ENCODE measurements at places on chromosomes 7 and 10.

- DNase-seq, result no peak
These were observed 1.2 kb upstream of the ADD3 start for GRCh38 chr10:110006358-110007160.

GRCh38 chr7:82926477-82926876 lies 236.2 kb downstream of the PCLO start:
- DNase-seq, result no peak

- DNase-seq, result no peak
These were observed 662 bp downstream of the DNAJC2 start for GRCh38 chr7:103343758-103344452.

- no peak for DNase-seq
These were observed 115.5 kb downstream of the PHTF2 start for GRCh38 chr7:77913977-77914607.

GRCh38 chr10:80436446-80437098 lies 17.5 kb upstream of the TSPAN14 start:
- no peak for DNase-seq

GRCh38 chr7:113371416-113372043 lies 253.2 kb upstream of the SMIM30 start:
- DNase-seq, result no peak

GRCh38 chr7:1947586-1948217 lies 277.6 kb downstream of the ELFN1 start:
- no peak for DNase-seq

DNA sequence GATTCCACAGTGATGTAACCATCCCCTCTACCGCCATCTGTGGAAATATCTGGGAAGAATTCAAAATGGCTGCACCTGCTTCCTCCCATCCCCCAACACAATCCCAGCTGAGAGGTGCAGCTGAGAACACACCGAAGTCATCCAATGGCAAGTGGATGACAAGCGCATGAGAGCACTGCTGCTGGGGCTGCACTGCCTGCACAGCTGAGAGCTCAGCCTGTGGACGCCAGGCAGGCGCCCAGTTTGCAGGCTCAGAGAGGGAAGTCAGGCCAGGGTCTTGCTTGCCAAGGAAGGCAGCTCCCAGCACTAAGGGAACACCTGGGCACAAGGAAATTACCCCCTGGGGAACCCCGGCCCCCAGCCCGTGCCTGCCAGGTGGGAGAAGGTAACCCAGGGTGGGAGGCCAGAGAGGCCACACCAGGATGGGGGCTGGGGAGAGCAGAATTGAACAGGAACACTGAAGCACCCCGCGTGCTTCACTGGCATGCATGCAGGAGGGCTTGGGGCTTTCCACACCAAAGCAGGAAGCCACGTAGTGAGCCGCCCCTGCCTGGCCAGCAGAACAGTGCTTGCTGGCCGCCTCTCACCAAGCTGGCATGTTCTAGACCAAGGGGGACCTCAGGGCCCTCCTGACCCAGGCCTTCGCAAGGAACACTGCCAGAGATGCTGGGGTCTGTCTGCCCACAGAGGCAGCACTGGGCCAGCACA lies 46.2 kb downstream of the FAM53B start:
- peak; percentile 84 for DNase-seq

- no peak for DNase-seq
These were observed 21.7 kb upstream of the MCM10 start for GRCh38 chr10:13139676-13140075.

DNA sequence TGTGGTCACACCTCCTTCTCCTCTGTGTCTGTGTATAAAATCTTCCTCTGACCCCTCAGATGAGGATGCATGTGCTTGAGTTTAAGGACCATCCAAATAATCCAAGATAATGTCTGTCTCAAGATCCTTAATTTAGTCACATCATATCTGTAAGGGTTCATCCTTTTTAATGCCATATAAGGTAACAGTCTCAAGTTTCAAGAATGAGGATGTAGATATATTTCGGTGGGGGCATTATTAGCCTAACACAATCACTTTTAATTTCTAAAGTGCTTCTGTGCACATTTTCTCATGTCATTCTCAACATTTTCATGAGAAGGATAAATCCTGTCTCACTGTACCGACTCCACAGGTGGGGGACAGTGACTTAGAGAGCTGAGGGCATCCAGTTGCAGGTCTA lies 235.3 kb downstream of the BUB3 start:
- DNase-seq, result no peak

DNA sequence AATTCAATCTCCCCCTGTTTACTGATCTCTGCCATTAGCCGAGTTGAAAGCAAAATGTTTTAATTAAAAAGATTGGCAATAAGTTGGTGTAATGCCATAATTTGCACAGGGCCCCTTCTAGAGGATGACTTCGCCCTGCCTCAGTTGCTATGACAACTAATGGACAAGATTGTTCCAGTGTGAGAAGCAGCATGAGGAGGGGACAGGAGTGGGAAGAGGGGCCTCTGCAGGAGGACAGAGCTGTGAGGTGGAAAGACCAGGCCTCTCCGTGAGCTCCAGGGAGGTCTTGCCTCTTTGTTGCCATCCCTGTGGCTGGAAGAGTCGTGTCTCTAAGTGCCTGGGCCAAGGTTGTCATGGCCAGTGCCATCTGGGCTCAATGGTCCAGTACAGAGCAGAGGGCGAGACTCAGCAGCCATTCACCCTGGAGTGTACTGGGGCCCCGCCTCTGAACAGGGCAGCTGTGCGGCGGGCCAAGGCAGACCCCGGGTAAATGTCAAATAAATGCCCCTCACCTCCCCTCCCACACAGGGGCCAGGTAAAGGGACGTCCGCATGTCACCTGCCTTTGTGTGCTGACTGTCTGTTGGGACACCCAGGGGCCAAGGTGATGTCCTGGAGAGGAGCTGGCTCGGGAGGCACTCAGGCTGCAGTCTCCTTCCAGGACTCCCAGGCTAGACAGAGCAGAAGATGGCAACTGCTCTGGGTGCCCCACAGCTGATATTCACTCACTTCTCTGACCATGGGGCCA lies 97.0 kb upstream of the RET start:
- peak; percentile 51 for DNase-seq

GRCh38 chr10:131949041-131949862 lies 32.5 kb downstream of the BNIP3 start:
- DNase-seq, result no peak

GRCh38 chr7:131455546-131455945 lies 100.9 kb downstream of the PODXL start:
- no peak for DNase-seq

GRCh38 chr7:45347804-45348203 lies 190.2 kb downstream of the RAMP3 start:
- DNase-seq, result no peak

Measured in activated CD8-positive, alpha-beta memory T cell treated with anti-CD3 and anti-CD28 coated beads for 24 hours (primary cell).